Lower lobe of right lung (tissue), 2 donors: ENCODE measurements at places on chromosomes 3 and 15. TPM values are rescaled to one million over a fixed set of nuclear protein-coding genes. Genes with fewer than 3 reads are reported as not detected.

- no peak for DNase-seq
- no peak overlapping the region for H3K4me3 ChIP-seq
- H3K4me1 ChIP-seq = no peaks in the 10 kb centered on the region
- no peak overlapping the region for H3K27ac ChIP-seq
Measured at GRCh38 chr3:62589078-62589477, 215.7 kb upstream of the FEZF2 start.

DNA sequence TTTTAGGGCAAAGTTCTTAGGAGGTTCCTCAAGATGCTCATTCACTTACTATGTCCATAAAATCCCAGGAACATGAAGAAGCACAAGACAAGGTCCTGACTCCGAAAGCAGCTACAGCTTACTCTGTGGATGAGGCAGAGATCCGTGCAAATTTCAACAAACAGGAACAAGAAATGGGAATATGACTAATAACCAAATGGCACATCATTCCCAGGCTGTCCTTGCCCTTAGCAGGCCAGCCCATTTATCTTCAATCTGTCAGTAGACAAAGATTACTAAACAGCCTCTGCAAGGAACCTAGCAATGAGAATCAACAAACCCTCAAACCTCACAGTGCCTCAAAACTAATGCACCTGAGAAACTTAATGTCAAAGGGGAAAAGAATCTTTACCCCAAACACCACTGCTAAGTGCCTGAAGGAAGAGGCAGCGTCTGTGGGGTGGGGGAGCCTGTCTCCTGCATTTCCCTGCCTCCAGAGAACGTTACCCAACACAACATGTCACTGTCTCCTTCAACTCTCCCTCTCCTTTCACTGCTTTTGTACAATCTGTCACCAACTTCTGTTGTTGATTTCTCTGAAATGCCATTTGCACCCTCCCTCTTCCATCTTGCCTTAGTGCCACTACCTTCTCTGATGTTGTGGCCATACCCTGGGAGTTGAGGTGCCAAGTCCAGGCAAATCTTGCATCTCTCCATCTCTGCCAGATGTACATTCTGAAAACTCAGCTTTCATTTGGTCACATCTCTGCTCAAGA lies 4.8 kb downstream of the TNFAIP8L3 start:
- no peaks in the 10 kb centered on the region for H3K36me3 ChIP-seq
- no peak overlapping the region for H3K4me3 ChIP-seq
- DNase-seq = no peak
- H3K4me1 ChIP-seq = no peaks in the 10 kb centered on the region
- peaks cover 22% of the 10 kb centered on the region for H3K27me3 ChIP-seq
- no peak overlapping the region for H3K27ac ChIP-seq

GRCh38 chr15:76160426-76161152 lies 100.8 kb downstream of the TMEM266 start:
- no peak overlapping the region for H3K27ac ChIP-seq
- H3K27me3 ChIP-seq = no peaks in the 10 kb centered on the region
- H3K4me1 ChIP-seq = peaks cover 17% of the 10 kb centered on the region
- no peaks in the 10 kb centered on the region for H3K36me3 ChIP-seq
- no peak for DNase-seq

ISLR gene
- 24.0 TPM for total RNA-seq

DNA sequence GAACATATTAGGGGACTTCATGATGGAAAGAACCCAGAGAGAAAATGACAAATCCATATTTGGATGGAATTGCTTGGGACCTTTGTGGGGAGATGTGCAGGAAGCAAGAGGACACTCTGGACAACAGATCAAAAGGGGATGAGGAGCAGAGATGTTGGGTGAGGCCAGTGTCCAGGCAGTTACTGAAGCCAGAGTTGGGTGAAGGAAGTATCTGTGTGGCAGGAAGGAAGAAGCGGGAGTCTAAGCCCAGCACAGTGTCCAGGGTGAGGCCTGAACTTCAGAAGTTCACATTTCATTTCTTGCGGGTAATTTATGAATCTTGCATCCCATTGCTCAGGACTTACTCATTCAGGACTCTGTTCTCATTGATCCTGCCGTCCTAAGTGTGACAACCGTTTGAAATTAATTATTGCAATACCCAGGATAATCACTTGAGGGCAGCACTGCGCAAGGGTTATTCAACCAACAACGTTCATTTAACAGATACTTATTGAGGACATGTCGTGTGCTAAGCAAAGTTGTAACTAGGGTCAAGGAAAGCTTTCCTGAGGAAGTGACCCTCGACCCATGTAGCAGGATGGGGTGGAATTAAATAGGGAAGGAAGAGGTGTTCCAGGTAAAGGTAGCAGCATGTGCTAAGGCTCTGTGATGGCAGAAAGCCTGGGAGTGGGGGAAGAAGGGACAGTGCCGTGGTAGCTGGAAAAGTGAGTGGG lies 61.3 kb upstream of the CMTM8 start:
- H3K27ac ChIP-seq = no peak overlapping the region
- no peaks in the 10 kb centered on the region for H3K36me3 ChIP-seq
- DNase-seq = no peak
- H3K27me3 ChIP-seq = no peaks in the 10 kb centered on the region
- H3K4me1 ChIP-seq = peaks cover 12% of the 10 kb centered on the region

DAZL gene
- total RNA-seq = not detected

DNA sequence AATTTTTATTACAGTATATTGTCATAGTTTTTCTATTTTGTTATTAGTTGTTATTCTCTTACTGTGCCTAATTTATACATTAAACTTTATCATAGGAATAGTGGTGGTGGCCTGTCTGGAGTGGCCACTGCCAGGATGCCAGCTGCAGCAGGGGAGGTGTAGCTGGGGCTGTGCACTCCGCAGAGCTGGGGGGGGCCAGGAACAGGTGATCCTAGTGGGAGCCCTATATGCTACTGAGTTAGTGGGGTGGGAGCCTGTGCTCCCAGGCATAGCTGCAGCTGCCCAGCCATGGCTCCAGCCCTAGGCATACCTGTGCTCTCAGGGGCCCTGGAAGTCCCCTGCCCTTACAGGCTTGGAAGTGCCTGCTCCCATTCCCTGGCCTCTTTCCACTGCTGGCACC lies 638.1 kb upstream of the KCNMB2 start:
- DNase-seq = no peak
- H3K4me1 ChIP-seq = no peaks in the 10 kb centered on the region
- H3K27me3 ChIP-seq = no peaks in the 10 kb centered on the region
- H3K36me3 ChIP-seq = no peaks in the 10 kb centered on the region
- no peak overlapping the region for H3K27ac ChIP-seq

DNA sequence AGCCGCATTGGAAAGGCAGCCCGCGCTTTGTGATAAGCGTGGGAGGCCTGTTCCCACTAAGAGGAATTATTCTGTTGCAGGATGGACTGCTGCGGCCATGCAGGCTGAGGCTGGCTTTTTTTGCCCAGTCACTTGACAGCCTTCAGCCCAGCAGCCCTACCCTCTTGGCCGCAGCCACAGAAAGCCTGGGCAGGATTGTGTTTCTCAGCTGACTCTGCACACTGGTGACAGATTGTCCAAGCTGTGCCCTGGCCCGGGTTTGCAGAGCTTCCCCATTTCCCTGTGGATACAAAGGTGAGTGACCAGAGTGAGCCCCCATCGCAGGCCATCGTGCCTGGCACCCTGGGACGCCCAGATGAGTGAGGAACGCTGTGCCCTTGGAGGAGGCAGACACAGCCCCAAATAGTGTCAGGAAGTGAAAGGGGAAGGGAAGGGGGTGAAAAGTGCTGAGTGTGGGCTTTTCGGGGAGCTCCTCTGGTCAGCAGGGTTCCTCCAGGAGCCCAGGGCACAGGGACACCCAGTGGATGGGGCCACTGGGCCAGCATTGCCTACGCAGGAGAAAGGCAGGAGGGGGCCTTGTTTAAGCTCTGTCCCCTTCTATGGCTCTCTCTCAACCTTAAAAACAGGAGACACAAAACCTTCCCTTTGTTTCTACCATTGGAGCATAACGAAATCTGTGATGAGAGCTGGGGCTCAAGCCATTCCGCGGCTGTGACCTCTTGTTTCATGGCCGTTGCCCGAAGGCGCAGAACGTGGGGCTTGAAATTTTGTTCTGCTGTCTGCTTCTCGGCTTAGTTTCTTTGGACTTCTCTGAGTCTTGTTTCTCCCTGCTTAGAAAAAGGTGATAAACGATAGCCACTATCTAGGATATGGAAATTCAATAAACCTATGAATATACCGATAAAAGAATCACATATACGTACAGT lies 91.5 kb upstream of the MEF2A start:
- H3K27me3 ChIP-seq = no peaks in the 10 kb centered on the region
- H3K36me3 ChIP-seq = no peaks in the 10 kb centered on the region
- H3K4me1 ChIP-seq = peaks cover 47% of the 10 kb centered on the region

- H3K27ac ChIP-seq = peak overlapping the region; percentile 100
- peaks cover 69% of the 10 kb centered on the region for H3K4me1 ChIP-seq
- peaks cover 43% of the 10 kb centered on the region for H3K36me3 ChIP-seq
- H3K27me3 ChIP-seq = no peaks in the 10 kb centered on the region
- peak; percentile 59 for DNase-seq
- H3K4me3 ChIP-seq = peak overlapping the region; percentile 62
Measured at GRCh38 chr3:48466386-48467109, 20.0 kb downstream of the ATRIP start.

- no peaks in the 10 kb centered on the region for H3K36me3 ChIP-seq
- no peak overlapping the region for H3K4me3 ChIP-seq
- no peak for DNase-seq
- H3K4me1 ChIP-seq = no peaks in the 10 kb centered on the region
- no peaks in the 10 kb centered on the region for H3K27me3 ChIP-seq
Measured at GRCh38 chr3:86948822-86949221, 42.1 kb downstream of the VGLL3 start.

GRCh38 chr3:113658107-113658506 lies 38.3 kb downstream of the USF3 start:
- peaks cover 40% of the 10 kb centered on the region for H3K36me3 ChIP-seq
- no peak overlapping the region for H3K27ac ChIP-seq
- no peak for DNase-seq
- no peaks in the 10 kb centered on the region for H3K27me3 ChIP-seq

GRCh38 chr3:186746008-186746407 lies 28.8 kb downstream of the KNG1 start:
- H3K27me3 ChIP-seq = no peaks in the 10 kb centered on the region
- H3K4me3 ChIP-seq = no peak overlapping the region
- peak; percentile 74 for DNase-seq
